HFFc6 (cell line): ENCODE measurements at places on chromosomes 16 and 17.

DNA sequence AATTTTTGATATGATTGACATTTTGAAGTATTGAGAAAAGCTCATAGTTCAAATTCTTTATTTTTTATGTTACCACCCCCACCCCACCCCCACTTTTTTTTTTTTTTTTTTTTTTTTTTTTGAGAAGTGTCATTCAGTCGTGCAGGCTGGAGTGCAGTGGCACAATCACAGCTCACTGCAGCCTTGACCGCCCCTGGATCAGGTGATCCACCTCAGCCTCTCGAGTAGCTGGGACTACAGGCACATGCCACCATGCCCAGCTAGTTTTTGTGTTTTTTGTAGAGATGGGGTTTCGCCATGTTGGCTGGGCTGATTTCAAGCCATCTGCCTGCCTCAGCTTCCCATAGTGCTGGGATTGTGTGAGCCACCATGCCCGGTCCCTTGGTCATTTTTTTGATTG is 7.4 kb downstream of the TAF15 start:
- no peak for DNase-seq

DNA sequence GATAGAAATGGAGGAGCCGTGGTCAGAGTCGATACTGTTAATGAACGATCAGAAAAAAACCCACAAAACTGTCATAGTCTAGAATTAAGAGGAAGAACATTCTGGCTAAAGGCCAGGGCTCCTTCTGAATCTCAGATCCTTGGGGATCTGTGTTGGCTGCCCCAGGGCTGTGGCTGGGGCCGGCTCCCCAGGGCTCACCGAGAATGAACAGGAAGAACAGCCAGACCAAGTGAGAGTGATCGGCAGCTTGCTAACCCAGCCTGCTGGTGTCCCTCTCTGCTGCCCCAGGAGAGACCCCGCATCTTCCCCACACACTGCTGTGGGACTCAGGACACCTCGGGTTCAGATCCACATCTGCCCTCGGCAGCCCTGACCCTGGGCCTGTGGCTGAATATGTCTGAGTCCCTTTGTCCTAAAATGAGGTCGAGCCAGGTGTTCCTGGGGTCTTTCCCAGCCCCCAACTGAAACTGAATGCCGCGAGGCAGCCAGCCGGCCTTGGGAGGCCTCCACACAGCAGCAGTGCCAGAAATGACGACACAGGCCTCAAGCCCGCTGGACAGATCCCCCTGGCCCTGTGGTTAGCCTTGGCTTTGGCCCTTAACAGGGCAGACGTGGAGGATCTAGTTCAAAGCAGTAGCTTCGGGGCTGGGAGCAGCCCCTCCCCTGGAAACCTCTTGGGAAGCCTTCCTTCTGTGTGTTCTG is 23.9 kb upstream of the CLEC18A start:
- no peak for DNase-seq

GRCh38 chr17:231191-231965 is 49.9 kb upstream of the DOC2B start:
- DNase-seq: no peak

- no peak for DNase-seq
Observed at GRCh38 chr16:69411064-69411985, 13.1 kb upstream of the CYB5B start.

DNA sequence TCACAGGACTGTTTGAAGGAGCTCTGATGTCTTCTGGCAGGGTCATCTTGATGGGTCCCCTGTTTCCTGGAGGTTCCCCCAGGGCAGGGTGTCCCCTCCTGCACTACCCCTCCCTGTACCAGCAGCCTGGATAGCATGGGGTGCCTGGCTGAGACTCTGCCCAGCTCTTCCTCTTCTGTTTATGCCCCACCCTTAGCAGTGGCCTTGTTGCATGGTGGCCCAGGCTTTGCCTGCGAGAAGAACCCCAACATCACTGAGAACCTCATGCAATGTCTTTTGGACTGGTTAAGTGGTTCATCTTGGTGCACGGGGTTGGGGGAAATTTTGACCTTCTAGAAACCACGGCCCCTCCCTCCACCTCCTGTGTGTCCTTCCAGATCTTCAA is 121.8 kb downstream of the IRX3 start:
- no peak for DNase-seq
